ENCODE measurements at places on chromosomes 2 and 18. TPM values are rescaled to one million over a fixed set of nuclear protein-coding genes. Genes with fewer than 3 reads are reported as not detected.

- no peak overlapping the region for H3K27ac ChIP-seq
- no peak overlapping the region for H3K4me3 ChIP-seq
- H3K27me3 ChIP-seq: peaks cover 3% of the 10 kb centered on the region
- no peaks in the 10 kb centered on the region for H3K4me1 ChIP-seq
- no peaks in the 10 kb centered on the region for H3K36me3 ChIP-seq
Observed at GRCh38 chr2:211455216-211455841, 898.9 kb downstream of the CPS1 start.

DNA sequence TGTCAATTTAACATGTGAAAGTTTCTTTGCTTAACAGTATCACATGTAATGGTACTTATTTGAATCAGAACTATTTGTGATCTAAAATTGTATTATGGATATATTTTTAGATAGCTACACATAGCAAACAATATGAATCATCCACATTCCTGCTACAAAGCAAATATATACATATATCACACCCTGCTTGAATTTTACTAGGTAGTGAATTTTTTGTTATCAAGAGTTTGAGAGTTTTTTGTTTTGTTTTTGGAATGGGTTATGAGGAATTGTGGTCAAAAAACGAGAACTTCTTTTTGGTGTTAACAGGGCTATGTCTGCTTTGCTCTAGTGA, 635.7 kb downstream of the NRXN1 start:
- no peak overlapping the region for H3K27ac ChIP-seq
- H3K27me3 ChIP-seq: no peaks in the 10 kb centered on the region
- no peak overlapping the region for H3K4me3 ChIP-seq
- H3K4me1 ChIP-seq: no peaks in the 10 kb centered on the region
- no peak for DNase-seq
- no peaks in the 10 kb centered on the region for H3K36me3 ChIP-seq

DNA sequence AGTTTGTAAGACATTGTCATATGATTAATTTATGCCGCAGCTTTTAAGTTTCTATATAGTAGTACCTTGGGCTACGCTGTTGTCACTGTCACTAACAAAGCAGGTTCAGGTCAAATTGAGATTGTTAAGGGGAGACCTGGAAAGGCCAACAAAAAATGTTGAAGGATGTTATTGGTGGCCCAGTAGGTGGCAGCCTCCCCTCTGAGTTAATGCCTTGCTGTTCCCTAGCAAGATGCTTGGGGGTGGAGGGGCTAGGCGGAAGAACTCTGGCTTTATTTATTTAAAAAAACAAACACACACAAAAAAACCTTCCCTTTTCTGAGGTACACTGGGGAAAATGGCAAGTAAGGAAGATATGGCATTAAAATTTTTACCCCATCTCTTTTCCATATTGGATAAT, 128.3 kb upstream of the ATP5MC3 start:
- no peak overlapping the region for H3K4me3 ChIP-seq
- peaks cover 44% of the 10 kb centered on the region for H3K27me3 ChIP-seq
- no peaks in the 10 kb centered on the region for H3K4me1 ChIP-seq

DNA sequence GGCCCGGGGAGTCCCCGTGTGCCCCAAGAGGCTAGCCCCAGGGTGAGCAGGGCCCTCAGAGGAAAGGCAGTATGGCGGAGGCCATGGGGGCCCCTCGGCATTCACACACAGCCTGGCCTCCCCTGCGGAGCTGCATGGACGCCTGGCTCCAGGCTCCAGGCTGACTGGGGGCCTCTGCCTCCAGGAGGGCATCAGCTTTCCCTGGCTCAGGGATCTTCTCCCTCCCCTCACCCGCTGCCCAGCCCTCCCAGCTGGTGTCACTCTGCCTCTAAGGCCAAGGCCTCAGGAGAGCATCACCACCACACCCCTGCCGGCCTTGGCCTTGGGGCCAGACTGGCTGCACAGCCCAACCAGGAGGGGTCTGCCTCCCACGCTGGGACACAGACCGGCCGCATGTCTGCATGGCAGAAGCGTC, 16.9 kb upstream of the FAHD2A start:
- peaks cover 3% of the 10 kb centered on the region for H3K27me3 ChIP-seq
- peak; percentile 84 for DNase-seq
- peaks cover 7% of the 10 kb centered on the region for H3K4me1 ChIP-seq

GRCh38 chr2:144366825-144367429, 153.0 kb downstream of the ZEB2 start:
- H3K27me3 ChIP-seq: no peaks in the 10 kb centered on the region
- no peaks in the 10 kb centered on the region for H3K36me3 ChIP-seq
- H3K4me3 ChIP-seq: no peak overlapping the region
- H3K4me1 ChIP-seq: peaks cover 43% of the 10 kb centered on the region
- no peak overlapping the region for H3K27ac ChIP-seq

DNA sequence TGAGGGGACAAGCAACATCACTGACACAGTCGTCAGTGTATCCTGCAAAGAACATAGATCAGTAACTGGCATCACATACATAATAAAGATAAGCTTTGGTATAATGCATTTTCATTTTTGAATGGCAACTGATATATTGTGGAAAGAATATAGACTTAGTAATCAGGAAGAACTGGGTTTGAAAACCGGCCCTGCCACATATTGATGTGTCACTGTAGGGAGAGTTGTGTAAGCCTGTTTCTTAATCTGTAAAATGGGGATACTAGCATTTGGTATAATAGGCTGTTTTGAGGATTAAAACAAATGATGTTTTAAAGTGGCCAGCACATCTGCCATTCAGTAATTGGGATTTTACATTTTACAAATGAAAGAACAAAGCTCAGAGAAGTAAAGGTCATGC, 277.8 kb upstream of the CNTNAP5 start:
- no peak overlapping the region for H3K27ac ChIP-seq
- no peaks in the 10 kb centered on the region for H3K36me3 ChIP-seq
- H3K4me1 ChIP-seq: no peaks in the 10 kb centered on the region
- DNase-seq: no peak
- no peaks in the 10 kb centered on the region for H3K27me3 ChIP-seq
- no peak overlapping the region for H3K4me3 ChIP-seq

GRCh38 chr2:236939271-236939670, 146.4 kb upstream of the COPS8 start:
- no peak overlapping the region for H3K27ac ChIP-seq
- peak; percentile 40 for DNase-seq
- no peaks in the 10 kb centered on the region for H3K36me3 ChIP-seq
- H3K27me3 ChIP-seq: peaks cover 53% of the 10 kb centered on the region
- H3K4me3 ChIP-seq: no peak overlapping the region

GRCh38 chr18:4106407-4107033, 348.6 kb downstream of the DLGAP1 start:
- H3K4me1 ChIP-seq: peaks cover 7% of the 10 kb centered on the region
- H3K27me3 ChIP-seq: peaks cover 12% of the 10 kb centered on the region
- no peak overlapping the region for H3K27ac ChIP-seq
- peak overlapping the region; percentile 45 for H3K4me3 ChIP-seq

GRCh38 chr2:20674974-20675679, 8.2 kb downstream of the GDF7 start:
- no peaks in the 10 kb centered on the region for H3K27me3 ChIP-seq
- H3K4me3 ChIP-seq: no peak overlapping the region
- H3K4me1 ChIP-seq: peaks cover 20% of the 10 kb centered on the region
- H3K27ac ChIP-seq: peak overlapping the region; percentile 73
- DNase-seq: no peak

DNA sequence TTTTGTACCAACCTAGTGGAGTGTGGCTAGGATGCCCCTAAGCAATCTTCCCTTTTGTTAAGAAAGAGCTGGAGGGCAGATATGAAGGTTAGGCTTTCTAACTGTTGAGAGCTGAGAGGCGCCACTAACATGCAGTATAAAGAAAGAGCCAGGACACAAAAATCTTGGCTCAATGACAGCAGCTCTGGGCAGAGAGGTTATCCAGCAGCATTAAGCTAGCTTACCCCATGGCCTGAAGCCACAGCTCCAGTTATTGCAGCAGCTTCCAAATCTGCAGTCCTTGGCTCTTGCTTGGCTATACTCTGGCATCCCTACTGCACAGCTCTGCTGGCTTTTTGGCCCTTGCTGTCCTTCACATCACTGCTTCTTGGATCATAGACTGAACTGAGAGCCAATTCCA, 213.4 kb downstream of the GPD2 start:
- DNase-seq: no peak
- H3K27ac ChIP-seq: no peak overlapping the region
- H3K27me3 ChIP-seq: peaks cover 10% of the 10 kb centered on the region
- H3K4me1 ChIP-seq: no peaks in the 10 kb centered on the region

GRCh38 chr2:227513113-227513512, 41.2 kb downstream of the AGFG1 start:
- H3K27ac ChIP-seq: peak overlapping the region; percentile 21
- no peak for DNase-seq
- no peaks in the 10 kb centered on the region for H3K36me3 ChIP-seq
- H3K4me3 ChIP-seq: no peak overlapping the region
- peaks cover 44% of the 10 kb centered on the region for H3K4me1 ChIP-seq

DNA sequence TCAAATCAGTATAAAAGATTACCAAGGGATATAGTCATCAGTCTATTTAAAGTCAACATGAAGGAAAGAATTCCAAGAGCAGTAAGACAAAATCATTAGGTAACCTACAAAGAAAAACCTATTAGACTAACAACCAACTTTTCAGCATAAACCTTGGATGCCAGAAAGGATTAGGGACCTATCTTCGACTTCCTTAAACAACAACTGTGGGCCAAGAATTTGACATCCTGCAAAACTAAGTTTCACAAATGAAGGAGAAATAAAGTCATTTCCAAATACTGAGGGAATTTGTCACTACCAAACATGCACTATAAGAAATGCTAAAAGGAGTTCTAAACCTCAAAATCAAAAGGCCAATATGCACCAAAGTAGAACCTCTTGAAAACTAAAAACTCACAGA, 147.9 kb upstream of the TFPI start:
- no peak overlapping the region for H3K4me3 ChIP-seq
- DNase-seq: no peak
- H3K27ac ChIP-seq: no peak overlapping the region
- no peaks in the 10 kb centered on the region for H3K27me3 ChIP-seq

GRCh38 chr2:205495819-205496218, 186.5 kb upstream of the NRP2 start:
- DNase-seq: no peak
- H3K4me1 ChIP-seq: peaks cover 23% of the 10 kb centered on the region
- H3K27me3 ChIP-seq: no peaks in the 10 kb centered on the region
- no peak overlapping the region for H3K4me3 ChIP-seq
- H3K27ac ChIP-seq: no peak overlapping the region

DNA sequence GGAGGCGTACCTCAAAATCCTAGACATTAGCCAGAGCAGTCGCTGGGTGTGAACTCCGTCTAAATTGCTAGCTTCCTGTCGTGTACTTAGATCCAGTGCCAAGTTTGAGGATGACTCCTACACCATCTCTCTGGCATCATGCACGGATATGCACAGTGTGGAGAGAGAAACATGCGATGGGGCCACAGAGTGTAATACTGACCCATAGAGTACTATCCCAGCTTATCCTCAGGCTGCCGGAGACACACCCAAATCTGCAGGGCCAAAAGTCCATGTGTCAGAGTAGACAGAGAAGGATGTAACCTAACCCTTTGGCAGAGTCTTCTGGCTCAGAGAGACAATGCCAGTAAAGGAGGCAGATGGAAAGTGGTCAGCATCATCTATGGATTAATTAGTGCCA, 84.2 kb downstream of the ARL4C start:
- H3K27me3 ChIP-seq: no peaks in the 10 kb centered on the region
- H3K4me3 ChIP-seq: no peak overlapping the region
- no peak overlapping the region for H3K27ac ChIP-seq

- H3K27me3 ChIP-seq: no peaks in the 10 kb centered on the region
- DNase-seq: no peak
- no peaks in the 10 kb centered on the region for H3K36me3 ChIP-seq
- peaks cover 35% of the 10 kb centered on the region for H3K4me1 ChIP-seq
- no peak overlapping the region for H3K4me3 ChIP-seq
- H3K27ac ChIP-seq: no peak overlapping the region
Observed at GRCh38 chr2:46076251-46076650, 221.0 kb upstream of the EPAS1 start.

DNA sequence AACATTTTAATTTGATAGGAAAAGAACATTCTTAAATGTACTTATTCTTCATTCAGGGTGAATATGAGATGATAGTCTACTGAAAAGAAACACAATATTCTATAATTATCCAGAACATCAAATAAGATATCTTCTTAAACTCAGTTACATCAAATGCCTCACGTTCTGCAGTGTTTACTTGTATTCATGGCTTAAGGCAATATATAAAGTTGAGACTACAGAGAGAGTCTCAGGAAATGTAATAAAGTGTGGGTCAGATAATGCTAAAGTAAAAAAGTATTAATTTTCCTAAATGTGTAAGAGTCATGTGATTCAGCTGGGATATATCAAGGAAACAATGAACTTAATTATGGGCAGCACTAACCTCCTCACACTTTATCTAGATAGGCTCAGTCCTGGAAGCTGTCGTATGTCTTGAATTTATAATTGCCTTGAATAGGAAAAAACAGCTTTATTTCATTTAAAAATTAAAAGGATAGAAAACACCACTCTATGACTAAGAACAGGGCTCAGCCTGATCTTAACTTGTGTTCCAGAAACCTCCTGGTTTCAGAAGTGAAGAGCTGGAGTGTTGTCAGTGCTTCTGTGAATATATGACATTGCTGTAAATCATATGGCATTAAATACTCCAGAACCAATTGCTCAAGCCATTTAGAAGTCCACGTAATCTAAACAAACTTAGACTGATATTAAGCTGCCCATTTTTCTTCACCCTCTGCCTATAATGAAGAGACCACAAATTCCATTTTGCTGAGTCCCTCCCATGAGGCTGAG, 240.2 kb downstream of the FSIP2 start:
- no peaks in the 10 kb centered on the region for H3K27me3 ChIP-seq
- H3K36me3 ChIP-seq: no peaks in the 10 kb centered on the region
- no peak overlapping the region for H3K4me3 ChIP-seq
- no peak for DNase-seq
- no peaks in the 10 kb centered on the region for H3K4me1 ChIP-seq

- peaks cover 75% of the 10 kb centered on the region for H3K27me3 ChIP-seq
- no peak overlapping the region for H3K27ac ChIP-seq
- DNase-seq: no peak
- peaks cover 11% of the 10 kb centered on the region for H3K4me1 ChIP-seq
- H3K4me3 ChIP-seq: peak overlapping the region; percentile 52
Observed at GRCh38 chr18:77250501-77250925, 865 bp downstream of the GALR1 start.

The REG1B gene
- not detected for total RNA-seq

The CACNB4 gene
- total RNA-seq: 3.4 TPM

The FBXO15 gene
- total RNA-seq: 0.73 TPM

The NOSTRIN gene
- not detected for total RNA-seq

The ABCB11 gene
- not detected for total RNA-seq

The PLA2R1 gene
- total RNA-seq: 78.9 TPM

The SRBD1 gene
- total RNA-seq: 15.2 TPM

The NETO1 gene
- total RNA-seq: not detected

The HRH4 gene
- total RNA-seq: not detected

The TTC39C gene
- total RNA-seq: 11.2 TPM

The IL1RL1 gene
- total RNA-seq: not detected

The SOCS6 gene
- total RNA-seq: 19.4 TPM

The IL18RAP gene
- total RNA-seq: not detected

Data from osteocyte (in vitro differentiated cells).